ENCODE measurements at places on chromosomes 13 and 19. TPM values are rescaled to one million over a fixed set of nuclear protein-coding genes. Genes with fewer than 3 reads are reported as not detected.

DNA sequence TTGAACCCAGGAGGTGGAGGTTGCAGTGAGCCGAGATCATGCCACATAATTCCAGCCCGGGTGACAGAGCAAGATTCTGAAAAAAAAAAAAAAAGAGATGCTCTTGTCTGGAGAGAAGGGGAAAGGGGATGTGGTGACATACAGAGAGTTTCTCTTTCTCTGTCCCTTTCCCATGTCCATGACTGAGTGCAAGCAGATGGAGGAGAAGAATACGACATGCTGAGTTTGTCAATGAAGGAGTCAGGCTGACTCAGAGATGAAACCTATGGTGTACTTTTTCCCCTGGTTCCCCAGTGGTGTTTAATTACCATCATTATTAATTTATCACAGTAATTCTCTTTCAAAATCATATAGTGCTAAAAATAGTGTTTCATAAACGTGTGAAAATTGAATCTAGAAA lies 448.8 kb downstream of the FOXO1 start:
- H3K4me3 ChIP-seq = no peak overlapping the region
- no peaks in the 10 kb centered on the region for H3K27me3 ChIP-seq
- H3K4me1 ChIP-seq = peaks cover 29% of the 10 kb centered on the region
- no peak overlapping the region for H3K27ac ChIP-seq
- no peak for DNase-seq

GRCh38 chr13:50389726-50390125 lies 374.5 kb downstream of the KCNRG start:
- H3K27me3 ChIP-seq = no peaks in the 10 kb centered on the region
- H3K27ac ChIP-seq = no peak overlapping the region
- no peak for DNase-seq
- H3K36me3 ChIP-seq = no peaks in the 10 kb centered on the region
- H3K4me3 ChIP-seq = no peak overlapping the region

DNA sequence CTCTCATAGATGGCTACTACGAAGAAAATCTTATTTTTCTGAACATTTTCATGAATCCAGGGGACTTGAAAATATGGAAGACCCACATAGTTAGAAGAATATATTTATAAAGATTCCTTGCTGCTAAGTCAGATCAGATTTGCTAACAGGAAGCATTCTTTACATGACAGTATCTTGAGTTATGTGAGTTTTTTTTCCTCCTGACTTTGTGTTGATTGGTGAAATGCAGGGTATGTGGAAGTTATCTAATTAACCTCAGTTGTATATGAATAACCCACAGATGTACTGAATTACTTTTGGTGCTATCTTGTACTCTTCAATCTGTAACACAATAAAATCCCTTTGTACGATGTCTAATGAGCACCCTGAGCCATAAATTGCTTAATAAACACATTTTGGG lies 53.8 kb downstream of the ESD start:
- H3K4me1 ChIP-seq = no peaks in the 10 kb centered on the region
- H3K27me3 ChIP-seq = no peaks in the 10 kb centered on the region
- H3K27ac ChIP-seq = no peak overlapping the region

DNA sequence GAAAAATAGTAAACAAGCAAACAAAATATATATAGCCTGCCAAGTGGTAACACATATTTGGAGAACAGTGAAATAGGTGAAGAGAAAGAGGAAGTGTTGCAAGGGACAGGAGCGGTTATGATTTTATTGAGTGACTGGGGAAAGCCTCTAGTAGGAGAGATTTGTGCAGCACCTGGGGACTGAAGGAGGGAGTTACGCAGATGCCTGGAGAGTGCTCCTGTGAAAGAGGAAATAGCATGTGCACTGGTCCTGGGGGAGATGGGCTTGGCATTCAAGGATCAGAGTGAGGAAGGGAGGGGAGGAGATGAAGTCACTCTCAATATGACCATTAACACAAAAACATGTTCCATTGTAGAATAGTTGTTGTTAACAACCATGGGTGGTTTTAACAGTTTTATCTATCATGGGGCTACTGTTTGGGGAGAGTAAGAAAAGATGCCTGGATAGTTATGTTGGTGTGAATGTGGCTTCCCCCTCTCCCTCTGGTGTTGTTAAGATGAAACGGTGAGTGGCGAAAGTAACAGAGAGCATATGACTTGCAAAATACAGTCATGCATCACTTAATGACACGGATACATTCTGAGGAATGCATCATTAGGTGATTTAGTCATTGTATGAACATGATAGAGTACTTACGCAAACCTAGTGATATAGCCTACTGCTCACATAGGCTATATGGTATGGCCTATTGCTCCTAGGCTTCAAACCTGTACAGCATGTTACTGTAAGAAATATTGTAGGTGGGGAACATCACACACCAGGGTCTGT lies 251.7 kb upstream of the ARGLU1 start:
- no peak overlapping the region for H3K27ac ChIP-seq
- H3K27me3 ChIP-seq = no peaks in the 10 kb centered on the region
- no peaks in the 10 kb centered on the region for H3K36me3 ChIP-seq
- H3K4me3 ChIP-seq = no peak overlapping the region

DNA sequence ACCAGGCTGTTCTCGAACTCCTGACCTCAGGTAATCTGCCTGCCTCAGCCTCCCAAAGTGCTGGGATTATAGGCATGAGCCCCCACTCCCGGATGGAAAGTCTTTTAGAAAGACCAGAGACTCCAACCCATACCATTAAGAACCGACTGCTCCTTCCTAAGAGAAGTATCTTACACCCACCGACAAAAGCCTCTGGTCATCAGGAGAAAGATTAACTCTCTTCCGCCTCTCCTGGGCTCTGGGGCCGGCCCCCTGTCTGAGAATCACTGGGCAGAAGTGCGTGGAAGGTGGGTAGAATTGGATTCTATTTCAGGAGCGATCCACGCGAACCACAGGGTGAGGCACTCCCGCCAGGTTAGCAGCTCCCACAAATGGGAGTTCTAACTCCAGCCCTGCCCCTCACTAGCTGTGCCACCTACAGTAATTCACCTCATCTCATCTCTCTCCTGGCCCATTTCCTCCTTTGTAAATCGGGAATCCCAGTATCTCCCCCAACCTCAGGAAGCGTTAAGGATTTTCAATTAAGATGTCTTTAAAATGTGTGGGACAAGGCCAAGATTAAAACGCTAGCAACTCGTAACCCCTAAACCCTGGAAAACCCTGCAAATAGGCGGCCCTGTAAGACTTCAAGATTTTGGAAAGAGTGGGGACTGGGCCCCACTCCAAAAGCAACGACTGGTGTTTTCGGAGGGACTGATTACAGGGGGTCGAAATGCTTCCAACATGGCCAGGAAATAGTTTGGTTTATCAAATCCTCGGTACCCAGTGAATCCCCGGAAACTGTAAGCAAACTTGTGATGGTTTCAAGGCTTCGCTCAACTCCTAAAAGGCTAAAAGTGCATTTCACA lies 1.3 kb downstream of the HNRNPL start:
- H3K4me1 ChIP-seq = peaks cover 72% of the 10 kb centered on the region
- H3K4me3 ChIP-seq = peak overlapping the region; percentile 88
- DNase-seq = no peak

GRCh38 chr13:83024955-83025594 lies 857.2 kb downstream of the SLITRK1 start:
- H3K36me3 ChIP-seq = no peaks in the 10 kb centered on the region
- H3K27me3 ChIP-seq = no peaks in the 10 kb centered on the region
- no peak for DNase-seq
- no peak overlapping the region for H3K4me3 ChIP-seq
- no peak overlapping the region for H3K27ac ChIP-seq

Gene ZNF428
- total RNA-seq = 23.6 TPM
